ENCODE measurements at places on chromosomes 16 and 17.

GRCh38 chr16:50193594-50193993 is 40.5 kb downstream of the TENT4B start:
- no peak for DNase-seq

DNA sequence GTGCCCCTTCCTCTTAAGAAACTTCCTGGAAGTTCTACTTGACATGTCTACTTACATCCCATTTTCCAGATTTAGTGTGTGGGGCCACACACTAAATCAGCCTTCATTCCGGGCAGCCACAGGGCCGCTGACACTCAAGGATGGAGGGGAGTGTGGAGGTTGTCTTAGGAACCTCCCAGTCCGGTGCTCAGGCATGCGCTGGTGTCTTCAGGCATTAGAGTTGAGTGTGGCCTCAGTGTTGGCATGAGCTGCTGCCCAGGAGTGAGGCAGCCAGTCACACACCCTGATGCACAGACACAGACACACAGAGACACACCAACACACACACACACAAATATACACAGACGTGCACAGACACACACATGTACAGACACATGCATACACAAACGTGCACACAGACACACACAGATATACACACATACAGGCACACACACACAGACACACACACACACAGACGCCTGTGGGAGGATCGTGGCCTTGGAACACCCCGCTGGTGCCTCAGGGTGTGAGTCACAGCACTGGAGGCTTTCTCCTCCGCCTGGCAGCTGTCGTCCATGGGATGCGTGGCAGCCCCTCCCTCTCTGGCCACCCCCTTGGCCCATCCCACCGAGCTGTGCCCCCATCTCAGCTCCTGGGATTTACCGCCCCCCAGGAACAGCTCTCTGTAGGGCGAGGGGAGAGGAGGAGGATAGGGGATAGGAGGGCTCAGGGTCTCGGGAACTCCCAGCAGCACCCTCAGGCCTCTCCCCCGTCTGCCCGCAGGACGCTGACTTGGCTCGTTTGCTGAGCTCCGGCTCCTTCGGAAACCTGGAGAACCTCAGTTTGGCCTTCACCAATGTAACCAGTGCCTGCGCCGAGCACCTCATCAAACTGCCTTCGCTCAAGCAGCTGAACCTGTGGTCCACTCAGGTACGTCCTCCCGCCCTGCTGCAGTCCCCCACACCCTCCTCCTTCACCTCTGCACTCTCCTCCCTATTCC is 75.6 kb upstream of the PLCG2 start:
- no peak for DNase-seq

- DNase-seq: no peak
Observed at GRCh38 chr16:27254262-27254811, 14.2 kb downstream of the NSMCE1 start.

GRCh38 chr16:48035142-48035541 is 120.7 kb downstream of the ABCC12 start:
- no peak for DNase-seq

DNA sequence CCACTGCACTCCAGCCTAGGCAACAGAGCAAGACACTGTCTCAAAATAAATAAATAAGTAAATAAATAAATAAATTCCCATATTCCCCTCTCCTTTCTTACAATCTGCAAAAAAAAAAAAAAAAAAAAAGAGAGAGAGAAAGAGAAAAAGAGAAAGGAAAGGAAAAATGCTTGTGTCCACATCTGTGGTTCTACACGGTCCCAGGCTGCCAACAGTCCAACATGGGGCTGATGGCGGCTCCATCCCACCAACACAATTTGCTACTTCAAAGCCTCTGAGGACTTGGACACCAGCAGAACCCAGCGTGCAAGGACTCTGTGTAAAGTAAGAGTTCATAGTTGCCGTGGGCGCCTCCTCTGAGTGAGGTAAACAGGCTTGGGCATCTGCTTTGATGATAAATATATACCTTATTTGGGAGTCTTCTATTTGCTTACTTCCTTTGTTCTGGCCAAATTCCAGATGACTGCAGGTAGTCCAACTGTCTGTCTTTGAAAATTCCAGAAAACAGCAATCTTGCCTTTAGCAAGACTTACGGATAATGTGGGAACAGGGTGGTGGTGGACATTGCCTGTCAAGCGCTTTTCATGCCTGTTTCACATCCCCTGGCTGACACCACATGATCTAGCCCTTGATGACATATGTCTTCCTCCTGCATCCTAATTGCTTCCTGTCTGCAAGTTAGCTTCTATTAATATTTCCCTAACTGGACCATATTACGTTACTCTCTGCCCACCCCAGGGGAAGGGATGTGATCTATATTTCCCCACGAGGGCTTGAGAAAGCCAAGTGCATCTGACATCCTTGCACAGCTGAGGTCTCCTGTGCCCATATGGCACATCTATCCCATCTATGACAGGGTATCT is 10.1 kb downstream of the LITAF start:
- DNase-seq: no peak

GRCh38 chr17:77865112-77865611 is 93.3 kb upstream of the TNRC6C start:
- DNase-seq: no peak

DNA sequence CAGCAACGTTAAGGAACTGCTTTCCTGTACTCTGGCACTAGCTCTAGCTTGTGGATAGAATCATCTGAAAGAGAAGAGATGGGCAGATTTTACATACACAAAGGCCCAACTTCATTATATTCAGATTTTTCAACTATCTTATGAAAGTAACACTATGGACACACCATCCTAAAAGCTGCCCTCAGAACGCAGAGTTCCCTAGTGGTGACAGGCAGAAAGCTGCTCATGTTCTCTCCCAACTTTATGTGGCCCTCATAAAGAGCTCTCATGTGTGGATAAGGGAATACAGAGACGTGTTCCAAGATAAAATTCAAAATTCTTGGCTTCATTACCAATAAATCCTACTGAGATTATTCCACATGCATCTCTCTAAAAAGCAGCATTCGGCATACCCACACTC is 1.5 kb downstream of the CFAP20 start:
- DNase-seq: no peak

DNA sequence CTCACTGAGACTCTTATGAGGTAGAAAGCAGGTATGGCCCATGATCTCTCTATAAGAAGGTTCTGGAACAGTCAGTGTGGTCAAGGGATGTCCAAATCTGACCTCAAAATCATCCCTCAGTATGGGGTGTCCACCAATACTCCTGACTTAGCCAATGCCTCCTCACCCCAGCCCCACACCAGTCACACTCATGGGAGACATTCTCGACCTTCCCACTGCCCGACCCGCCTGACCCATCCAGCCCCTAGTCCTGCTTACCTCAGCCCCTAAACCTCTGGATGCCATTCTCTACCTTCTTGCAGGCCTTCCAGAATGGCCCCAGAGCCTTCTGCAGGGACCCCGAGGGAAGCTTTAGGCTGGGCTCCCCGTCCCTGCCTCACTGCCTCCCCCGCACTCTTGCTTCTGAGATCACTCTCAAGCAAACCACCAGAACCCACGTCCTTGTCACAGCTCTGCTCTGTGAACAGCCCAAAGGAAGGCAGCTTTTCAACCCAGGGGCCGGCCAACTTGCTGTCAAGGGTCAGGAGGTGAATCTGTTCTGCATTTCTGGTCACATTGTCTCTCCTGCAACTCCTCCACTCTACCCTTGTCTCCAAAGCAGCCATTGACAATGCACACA is 44.9 kb upstream of the RBFOX3 start:
- no peak for DNase-seq

GRCh38 chr16:20102521-20102920 is 28.8 kb upstream of the GPR139 start:
- no peak for DNase-seq

- no peak for DNase-seq
Observed at GRCh38 chr17:16516594-16517051, 24.6 kb upstream of the LRRC75A start.

DNA sequence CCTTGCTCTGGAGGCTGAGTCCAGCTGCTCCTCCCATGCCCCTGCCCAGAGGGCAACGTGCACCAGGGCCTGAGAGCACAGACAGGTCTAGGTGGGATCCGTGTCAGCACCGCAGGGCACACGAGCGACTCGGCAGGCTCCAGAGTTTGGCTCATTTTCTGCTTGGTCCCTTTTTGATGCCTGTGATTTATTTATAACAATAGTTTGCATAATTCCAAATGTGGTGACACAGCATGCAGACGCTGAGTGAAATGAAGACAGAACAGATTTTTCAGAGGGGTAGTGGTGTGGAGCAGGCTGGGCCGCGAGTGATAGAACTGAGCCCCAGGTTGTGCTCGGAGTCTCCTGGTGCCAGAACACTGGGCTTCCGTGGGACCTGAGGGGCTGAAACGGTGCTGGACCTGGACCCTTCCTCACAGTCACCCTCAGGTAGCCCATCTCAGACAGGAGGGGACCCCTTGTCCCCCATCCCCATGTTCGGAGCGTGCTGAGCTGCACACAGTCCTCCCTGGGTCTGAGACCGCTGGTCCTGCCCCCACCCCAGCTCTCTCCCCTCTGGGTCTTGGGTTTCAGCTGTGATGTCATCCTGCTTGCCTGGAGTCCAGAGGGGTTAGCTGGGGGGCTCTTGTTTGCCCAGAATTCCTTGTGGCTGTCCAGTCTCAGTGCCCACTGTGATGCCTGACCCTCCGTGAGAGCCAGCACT is 95.9 kb downstream of the METRNL start:
- no peak for DNase-seq

- no peak for DNase-seq
Observed at GRCh38 chr16:12145918-12146317, 169.4 kb downstream of the SNX29 start.

DNA sequence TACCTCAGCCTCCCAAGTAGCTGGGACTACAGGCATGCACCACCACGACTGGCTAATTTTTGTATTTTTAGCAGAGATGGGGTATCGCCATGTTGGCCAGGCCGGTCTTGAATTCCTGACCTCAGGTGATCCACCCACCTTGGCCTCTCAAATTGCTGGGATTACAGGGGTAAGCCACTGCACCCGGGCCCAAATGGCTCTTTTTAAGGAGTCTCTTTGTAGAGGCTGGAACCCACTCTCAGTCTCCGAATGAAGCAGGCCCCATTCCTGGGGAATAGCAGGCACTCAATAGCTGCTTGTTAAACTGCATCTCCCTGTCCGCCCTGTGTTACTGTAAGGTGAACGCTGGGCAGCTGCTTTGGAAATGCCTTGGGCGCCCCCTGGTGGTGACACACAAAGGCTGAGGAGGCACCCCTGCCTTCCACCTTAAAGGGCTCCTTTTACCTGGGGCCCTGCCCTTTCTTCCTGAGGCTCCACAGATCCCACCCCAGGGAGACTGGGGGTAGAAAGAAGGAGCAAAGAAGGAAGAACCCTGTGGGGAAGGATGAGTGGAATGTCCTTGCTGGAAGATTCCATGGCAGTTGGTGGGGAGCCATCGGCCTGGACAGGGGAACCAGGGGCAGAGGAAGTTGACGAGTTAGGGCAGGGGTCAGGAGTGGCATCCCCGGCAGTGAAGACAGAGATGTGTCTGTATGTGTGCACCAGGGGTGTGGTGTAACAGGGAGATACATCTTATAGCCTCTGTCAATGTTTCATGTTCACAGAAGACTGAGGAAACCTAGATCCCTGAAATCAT is 6.1 kb upstream of the SP2 start:
- DNase-seq: peak; percentile 45

- no peak for DNase-seq
Observed at GRCh38 chr16:59905606-59906005, 1171.5 kb upstream of the GOT2 start.

- no peak for DNase-seq
Observed at GRCh38 chr16:49651226-49651625, 204.7 kb downstream of the ZNF423 start.

- DNase-seq: no peak
Observed at GRCh38 chr17:67431249-67432015, 54.4 kb downstream of the PITPNC1 start.

- DNase-seq: no peak
Observed at GRCh38 chr16:12185563-12185962, 209.0 kb downstream of the SNX29 start.

GRCh38 chr17:2856727-2857126 is 60.5 kb downstream of the RAP1GAP2 start:
- DNase-seq: no peak

- DNase-seq: peak; percentile 67
Observed at GRCh38 chr16:89363621-89364393, 126.6 kb downstream of the ANKRD11 start.

DNA sequence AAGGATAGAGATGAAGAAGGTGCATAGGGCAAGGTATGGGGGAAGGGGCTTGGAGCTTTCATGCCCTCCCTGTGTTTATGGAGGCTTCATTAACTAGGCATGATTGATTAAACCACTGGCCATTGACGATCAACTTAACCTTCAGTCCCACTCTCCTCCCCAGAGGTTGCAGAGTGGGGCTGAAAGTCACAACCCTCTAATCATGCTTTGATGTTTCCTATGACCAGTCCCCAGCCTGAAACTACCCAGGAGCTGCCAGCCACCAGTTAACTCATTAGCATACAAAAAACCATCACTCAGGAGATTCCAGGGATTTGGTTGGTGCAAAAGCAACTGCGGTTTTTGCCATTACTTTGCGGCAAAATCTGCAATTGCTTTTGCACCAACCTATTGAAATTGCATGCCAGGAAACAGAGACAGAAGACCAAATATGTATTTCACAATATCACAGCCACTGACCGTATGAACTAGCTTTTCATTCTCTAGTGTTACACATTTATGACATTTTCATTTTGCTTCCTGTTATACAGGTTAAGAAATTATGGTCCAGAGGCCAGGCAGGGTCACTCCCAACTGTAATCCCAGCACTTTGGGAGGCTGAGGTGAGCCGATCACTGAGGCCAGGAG is 5.4 kb downstream of the GFOD2 start:
- DNase-seq: no peak

DNA sequence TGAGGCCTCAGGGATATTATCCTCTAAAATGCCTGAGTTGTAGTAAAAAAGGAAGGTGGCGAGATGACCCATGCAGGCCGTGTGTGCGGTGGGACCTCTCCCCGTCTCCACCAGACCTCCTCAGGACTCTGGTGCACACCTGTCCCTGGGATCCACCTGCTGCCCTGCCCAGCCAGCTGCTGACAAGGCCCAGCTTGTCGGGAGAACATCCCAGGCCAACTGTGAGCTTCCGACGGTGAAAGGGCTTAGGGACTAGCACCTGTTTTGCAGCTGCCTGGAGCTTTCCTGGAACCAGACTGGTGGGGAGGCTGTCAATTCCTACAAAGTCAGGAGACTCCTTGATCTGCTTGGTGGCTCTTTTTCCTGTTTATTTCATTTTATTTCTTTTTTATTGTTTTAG is 11.6 kb downstream of the IL34 start:
- no peak for DNase-seq

GRCh38 chr17:80929449-80929848 is 62.2 kb upstream of the CHMP6 start:
- DNase-seq: no peak

DNA sequence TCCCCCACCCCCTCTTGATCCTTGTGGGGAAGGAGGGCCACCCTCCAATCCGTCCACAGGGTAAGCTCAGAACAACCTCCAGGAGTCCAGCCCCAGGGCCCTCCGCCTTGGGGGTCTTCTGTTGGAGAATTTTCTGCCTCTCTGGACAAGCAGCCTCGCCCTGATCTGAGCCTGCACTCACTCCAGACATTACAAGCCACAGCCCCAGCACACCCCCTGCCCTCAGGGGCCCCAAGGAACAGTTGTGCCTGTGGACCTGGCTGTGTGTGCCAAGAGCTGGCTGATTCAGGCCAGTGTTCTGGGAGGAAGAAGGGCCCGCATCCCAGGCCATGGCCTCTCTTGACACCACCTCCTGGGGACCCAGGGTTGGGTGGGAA is 477 bp upstream of the ARHGAP27 start:
- DNase-seq: no peak

All from pulmonary artery endothelial cell (primary cell).